GM18507 (cell line): ENCODE measurements at places on chromosomes 4 and X.

- DNase-seq, result no peak
Measured at GRCh38 chr4:187307131-187307530, 583.5 kb upstream of the FAT1 start.

- no peak for DNase-seq
Measured at GRCh38 chrX:70292788-70293187, 2.9 kb downstream of the KIF4A start.

DNA sequence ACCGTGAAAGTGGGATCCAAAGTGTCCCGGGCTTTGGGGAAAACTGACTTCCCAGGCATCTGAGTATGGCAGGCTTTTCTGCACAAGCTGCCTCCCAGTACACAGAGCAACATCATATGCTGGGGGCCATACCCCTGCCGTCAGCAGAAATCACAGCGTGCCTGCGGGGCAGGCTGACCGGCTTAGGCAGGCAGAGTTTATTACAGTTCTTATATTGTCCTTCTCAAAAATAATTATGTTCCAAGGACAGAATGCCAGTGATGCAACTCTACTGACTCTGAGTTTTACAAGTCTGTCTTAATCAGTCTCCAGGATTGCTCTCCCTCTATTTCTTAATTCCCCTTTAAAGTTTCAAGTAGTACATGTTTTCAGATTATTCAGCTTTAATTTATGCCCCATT, 37.0 kb downstream of the IL21 start:
- no peak for DNase-seq

DNA sequence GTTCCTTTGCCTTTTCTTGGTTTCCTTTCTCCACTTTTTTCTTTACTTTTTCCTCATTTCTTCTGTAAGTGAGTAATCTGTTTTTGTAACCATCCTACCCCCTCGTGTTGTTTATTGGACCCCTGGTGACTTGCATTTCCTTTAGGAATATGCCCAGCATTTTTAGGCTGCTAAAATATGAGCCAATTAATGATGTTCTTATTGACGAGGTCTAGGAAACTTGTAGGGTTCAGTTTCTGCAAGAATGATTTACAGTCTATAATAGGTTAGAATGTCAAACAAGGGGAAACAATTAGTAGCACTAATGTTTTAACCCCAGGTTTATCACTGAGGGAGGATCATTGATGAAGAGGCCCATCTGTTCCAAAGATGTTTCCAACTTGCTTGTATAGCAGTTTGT, 79.0 kb downstream of the CPE start:
- DNase-seq, result no peak

- DNase-seq, result no peak
Measured at GRCh38 chrX:1020634-1021166, 191.7 kb downstream of the CRLF2 start.

- DNase-seq, result no peak
Measured at GRCh38 chr4:112927544-112927943, 121.9 kb upstream of the ANK2 start.

DNA sequence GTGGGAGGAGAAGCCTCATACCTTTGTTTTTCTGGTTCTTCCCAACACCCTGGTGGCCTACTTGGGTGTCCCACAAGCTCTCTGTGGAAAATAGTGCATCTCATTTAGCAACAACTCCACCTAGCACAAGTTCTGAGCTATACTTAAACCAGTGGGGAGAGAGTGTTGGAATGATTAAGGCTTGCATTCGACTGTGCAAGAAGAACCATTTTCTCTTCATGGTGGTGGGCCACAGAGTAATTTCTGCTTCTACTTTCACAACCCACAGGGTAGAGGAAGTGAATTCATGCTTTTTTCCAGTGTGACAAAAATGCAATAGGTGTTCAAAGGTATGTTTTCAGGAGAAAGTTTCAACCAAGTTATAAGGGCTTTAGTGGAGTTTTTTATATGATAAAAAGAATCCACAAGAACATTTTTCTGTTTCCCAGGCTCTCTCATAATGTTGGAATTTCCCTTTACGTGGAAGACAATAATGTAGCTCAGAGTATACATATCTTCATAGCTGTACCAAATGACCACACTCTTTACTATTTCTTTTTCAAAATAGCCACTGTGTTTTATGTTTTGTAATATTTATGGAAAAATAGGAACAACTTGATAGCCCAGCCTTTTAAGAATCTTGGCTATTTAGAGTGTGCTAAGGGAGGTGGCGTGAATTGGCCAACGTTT, 80.3 kb upstream of the HHIP start:
- no peak for DNase-seq

DNA sequence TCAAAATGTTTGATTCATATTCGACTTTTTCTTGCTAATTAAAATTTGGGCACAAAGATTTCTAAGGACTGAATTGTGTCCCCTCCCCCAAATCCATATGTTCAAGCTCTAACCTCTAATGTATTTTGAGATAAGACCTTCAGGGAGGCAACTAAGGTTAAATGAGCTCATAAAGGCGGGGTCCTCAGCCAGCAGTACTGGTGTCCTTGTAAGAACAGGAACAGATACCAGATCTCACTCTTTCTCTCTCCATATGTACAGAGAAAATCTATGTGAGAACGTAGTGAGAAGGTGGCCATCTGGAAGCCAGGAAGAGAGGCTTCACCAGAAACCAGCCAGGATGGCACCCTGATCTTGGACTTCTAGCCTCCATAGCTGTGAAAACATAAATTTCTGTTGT, 116.9 kb downstream of the VEGFC start:
- no peak for DNase-seq

DNA sequence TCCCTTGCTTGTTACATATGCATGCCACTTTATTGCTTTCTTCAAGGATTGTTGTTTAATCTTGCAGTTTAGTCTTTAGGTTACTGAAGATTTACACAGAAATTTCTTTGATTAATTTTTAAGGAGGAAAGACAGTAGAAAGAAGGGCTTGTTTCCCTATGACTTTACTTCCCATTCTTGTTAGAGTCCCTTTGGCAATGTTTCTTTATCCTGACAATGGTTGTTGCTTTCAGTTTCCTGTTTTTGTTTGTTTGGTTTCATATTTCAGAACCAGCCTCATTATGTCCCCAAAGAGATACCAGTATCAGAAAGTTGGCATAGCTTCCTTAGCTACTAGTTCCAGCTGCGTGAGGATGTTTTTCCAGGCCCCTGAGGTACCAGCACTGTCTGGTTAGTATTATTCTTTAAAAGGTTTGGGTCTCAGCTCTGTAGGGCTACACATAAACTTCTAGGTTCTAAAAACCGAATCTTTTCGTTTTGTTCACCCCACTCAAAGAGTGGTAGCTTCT, 61.3 kb upstream of the UNC5C start:
- no peak for DNase-seq

DNA sequence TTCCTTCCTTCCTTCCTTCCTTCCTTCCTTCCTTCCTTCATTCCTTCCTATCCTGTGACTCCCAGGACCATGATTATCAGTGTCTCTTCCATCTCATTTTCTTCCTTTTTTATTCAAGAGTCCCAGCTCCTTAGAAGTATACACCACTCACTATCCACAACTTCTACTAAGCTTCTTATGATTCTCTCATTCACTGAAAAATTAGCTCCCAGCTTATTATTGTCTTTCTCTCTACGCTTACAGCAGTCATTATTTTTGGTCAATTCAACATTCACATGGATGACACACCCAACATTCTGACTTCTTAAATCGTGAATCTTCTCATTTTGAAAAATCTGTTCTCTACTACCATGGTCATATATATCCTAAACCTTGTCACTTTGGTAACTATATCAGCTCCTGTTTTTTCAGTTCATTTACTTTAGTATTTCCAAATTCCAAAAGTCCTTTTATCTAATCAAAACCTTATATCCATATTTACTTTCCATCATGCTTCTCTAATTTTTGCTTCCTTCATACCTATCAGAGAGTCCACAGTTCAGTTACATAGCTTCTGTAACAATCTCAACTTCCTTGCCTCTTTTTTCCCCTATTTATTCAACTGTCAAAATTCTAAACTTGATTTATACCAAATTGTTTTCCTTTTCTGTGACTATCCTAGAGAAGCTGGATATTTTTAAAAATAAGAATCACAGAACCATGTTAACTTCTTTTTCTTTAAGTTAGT, 677.5 kb downstream of the RAPGEF2 start:
- DNase-seq, result no peak

DNA sequence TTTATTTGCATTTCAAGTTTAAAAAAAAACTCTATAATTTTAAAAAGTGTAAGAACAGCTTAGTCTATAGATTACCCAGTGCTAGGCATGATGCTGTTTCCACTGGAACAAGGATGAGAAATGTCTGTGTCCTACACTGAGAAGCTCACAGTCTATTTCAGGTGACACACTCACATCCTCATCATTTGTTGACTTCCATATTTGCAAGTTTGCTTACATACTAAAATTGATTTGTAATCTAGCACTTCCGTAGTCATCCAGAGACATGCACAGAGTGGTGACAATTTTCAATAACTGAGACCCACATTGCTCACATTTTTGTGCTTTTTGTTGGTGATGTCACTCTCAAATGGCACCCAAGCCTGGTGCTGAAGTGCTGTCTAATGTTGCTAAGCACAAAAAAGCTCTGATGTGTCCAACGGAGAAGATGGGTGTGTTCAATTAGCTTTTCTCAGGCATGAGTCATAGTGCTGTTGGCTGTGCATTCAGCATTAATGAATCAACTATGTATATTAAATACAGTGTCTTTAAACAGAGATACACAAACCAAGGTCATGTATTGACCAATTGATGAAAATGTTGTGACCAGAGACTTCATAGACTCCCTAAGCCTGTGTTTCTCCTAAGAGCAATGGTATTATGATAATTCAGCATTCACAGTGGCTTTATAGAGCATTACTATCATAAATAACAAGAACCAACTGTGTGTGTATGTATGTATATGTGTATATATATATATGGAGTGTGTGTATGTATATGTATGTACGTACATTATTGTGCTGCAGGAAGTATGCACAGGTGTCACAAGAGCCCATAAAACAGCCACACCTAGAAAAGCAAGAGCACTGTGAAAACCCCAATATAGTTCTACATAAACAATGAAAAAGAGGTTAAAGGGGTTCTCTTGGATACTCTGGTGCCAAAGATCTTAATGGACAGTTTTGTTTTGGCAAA, 31.2 kb upstream of the VCX3B start:
- DNase-seq, result no peak

GRCh38 chrX:29666366-29666765, 549.0 kb upstream of the MAGEB2 start:
- no peak for DNase-seq

DNA sequence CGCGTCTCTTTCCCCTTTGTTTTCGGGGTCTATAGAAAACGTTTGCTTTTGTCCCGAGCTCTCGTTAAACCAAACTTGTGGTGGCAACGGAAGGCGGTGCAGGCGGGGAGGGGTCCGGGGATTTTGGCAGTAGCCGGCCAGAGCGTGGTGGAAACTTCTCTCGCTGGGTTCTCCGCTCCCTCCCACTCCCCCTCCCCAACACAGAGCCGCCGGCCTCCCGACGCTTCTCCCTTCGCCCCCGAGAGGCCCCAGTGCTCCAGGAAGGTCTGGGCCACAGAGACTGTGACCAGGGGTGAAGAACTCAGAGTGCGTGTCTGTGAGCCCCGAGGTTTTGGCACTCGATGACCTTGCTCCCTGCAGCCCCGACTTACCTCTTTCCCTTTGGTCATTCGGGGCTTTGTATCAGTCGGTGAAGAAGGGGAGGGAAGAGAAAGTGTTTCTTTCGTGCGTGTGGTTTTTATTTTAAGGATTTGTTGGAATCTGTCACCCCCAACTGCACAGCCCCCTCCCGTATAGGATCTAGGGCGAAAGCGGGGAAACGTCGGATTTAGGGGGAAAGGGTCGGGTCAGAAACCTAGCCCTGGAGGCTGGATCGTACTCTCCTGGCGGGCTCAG, 9.0 kb upstream of the BCOR start:
- no peak for DNase-seq

GRCh38 chr4:36665985-36666527, 384.6 kb downstream of the DTHD1 start:
- no peak for DNase-seq

DNA sequence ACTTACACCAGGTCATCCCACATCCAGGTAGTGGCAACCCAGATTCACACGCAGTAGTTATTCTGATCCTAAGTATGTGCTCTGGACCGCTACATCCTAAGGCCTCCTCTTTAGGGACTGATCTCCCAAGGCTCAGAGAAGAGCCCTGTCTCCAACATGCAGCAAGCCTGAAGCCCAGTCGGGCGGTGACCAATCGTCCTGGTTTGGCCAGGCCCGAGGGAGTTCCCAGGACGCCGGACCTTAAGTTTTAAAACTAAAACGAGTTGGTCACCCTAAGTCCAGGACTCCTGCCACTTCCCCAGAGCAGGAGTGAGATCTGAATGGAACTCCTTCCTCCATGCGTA, 385 bp downstream of the LYAR start:
- no peak for DNase-seq

- DNase-seq, result no peak
Measured at GRCh38 chr4:79748835-79749234, 324.2 kb downstream of the ANTXR2 start.

- DNase-seq, result no peak
Measured at GRCh38 chr4:3851881-3852280, 85.7 kb downstream of the ADRA2C start.

- DNase-seq, result no peak
Measured at GRCh38 chr4:168361365-168362024, 42.9 kb upstream of the DDX60 start.

GRCh38 chr4:181077341-181077740, 1165.9 kb upstream of the TENM3 start:
- no peak for DNase-seq

GRCh38 chrX:28135378-28136047, 154.3 kb upstream of the DCAF8L1 start:
- DNase-seq, result no peak

GRCh38 chrX:108712886-108713285, 23.5 kb downstream of the IRS4 start:
- DNase-seq, result no peak

DNA sequence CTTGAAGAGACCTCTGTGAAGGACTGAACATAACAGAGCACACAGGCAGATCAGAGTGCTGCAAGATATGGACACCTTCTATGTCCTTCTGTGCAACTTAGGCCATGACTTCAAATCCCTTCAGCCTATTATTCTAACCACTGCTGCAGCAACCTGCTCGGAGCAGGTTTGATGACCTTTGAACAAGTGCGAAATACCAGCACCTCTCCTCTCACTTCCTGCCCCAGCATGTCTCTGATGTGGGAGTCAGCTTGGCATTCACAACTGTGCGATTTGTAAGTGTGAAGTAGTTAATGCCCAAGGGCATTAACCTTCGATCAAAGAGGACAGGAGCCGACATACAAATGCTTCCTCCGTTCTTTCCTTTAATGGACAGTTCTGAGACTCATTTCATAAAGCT, 1.6 kb upstream of the EXOC1 start:
- DNase-seq, result no peak

DNA sequence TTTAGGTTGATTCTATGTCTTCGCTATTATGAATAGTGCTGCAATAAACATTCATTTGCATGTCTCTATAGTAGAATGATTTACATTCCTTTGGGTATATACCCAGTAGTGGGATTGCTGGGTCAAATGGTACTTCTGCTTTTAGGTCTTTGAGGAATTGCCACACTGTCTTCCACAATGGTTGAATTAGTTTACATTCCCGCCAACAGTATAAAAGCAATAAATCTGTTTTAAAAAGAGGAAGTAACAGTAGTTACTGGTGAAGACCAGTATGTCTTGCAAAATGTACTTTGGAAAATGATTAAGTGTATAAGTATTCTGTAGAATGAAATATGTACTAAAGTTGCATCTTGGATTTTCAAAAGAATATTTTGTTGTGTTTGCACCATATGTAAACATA, 77.3 kb downstream of the SHROOM4 start:
- no peak for DNase-seq

- DNase-seq, result no peak
Measured at GRCh38 chrX:45762699-45763647, 562.3 kb upstream of the DIPK2B start.
